ENCODE measurements at places on chromosomes 13 and 19.

- no peak for DNase-seq
Observed at GRCh38 chr13:75371203-75371602, 110.8 kb downstream of the TBC1D4 start.

DNA sequence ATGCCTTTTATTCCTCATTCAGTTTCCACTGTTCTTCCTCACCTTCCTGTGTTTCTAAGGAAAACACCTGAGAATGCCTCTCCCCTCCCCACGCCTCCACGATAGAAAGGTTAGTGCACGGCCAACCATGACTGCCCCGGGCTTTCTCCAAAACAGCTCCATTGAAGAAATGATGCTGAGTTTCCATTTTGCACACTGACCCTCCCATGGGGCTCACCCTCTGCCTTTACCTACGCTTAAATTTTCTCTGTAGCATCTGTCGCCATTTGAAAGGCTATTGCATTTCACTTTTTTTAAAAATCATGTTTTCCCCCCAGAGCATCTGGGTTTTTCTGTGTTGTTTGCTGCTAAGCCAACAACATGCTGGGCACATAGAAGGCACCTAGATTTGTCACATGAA is 48.2 kb downstream of the ABCC4 start:
- no peak for DNase-seq

DNA sequence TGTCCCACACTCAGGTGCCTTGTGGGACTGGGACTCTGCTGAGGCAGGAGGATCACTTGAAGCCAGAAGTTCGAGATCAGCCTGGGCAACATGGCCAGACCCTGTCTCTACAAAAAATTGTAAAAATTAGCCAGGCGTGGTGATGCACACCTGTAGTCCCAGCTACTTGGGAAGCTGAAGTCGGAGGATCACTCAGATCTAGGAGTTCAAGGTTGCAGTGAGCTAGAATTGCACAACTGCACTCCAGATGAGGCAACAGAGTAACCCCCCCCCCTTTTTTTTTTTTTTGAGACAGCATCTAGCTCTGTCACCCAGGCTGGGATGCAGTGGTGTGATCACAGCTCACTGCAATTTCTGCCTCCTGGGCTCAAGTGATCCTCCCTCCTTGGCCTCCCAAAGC is 11.0 kb upstream of the SYDE1 start:
- no peak for DNase-seq

DNA sequence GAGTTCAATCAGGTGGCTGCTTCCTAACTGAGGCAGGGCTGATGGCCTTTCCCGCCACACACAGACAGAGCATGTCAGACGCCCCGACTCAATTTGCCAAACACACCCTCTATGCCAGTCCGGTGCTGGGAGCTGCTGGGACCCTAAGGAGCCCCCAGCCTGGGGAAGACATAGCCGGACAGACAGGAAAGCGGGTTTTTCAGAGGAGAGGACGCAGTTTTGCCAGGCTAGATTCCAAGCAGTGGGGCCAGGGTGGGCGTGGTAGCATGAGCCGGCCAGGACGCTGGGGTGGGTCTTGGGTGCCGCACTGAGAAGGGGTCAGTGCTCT is 19.8 kb downstream of the MAST3 start:
- no peak for DNase-seq

DNA sequence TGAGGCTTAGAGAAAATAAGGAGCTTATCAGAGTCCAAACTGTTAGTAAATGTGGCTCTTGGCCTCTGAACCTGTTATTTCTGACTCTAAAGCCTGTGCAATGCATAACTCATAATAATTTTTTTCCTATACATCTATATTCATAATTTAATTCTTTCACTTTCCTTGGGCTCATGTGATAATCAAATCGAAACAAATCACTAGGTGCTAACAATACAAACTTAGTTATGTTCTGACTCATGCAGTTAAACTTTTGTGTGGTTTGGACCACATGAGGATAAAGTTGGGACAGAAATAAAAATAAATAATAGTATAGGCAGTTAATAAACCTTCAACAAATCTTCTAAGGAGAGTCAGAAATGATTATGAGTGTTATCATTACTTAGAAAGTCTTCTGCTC is 1629.0 kb downstream of the OLFM4 start:
- no peak for DNase-seq

- no peak for DNase-seq
Observed at GRCh38 chr13:34847766-34848165, 94.3 kb upstream of the NBEA start.

GRCh38 chr13:76503766-76504165 is 382.4 kb downstream of the KCTD12 start:
- no peak for DNase-seq

DNA sequence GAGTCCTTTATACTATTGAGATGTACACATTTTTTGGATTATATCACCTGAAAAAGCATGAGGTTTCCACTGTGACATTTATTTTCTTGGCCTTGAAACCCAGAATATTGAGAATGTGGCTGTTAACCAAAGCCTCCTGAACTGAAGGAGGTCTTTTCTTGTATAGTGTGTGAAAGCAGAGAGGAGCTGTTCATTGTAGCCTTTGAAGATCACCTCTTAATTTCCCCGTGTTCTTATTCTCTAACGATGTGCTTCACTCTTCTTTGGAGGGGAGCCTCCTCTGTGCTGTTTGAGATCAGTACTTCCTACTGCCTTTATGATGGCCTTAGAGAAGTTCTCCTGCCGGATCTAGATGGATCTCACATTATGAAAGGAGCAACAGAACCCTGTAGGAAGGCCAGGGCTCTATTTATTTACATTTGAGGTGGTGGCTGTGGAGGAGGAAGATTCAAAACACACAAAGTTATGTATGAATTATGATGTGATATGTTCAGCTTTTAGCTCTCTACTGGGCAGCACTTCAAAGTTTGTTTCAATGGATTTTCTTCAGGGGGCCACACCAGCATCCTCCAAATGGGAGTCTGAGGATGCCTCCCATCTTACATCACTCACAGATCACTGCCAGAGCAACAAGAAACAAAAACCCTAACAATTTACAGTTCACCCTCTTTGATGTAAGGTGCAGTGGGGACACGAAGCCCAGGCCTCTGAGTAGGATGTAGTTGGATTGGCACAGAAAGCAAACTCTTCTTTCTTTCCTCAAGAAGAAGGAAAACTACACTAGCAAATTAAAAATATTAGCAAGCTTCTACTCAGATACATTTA is 322.3 kb downstream of the DLEU7 start:
- DNase-seq = no peak

GRCh38 chr13:73107481-73107880 is 48.7 kb downstream of the KLF5 start:
- DNase-seq = no peak

DNA sequence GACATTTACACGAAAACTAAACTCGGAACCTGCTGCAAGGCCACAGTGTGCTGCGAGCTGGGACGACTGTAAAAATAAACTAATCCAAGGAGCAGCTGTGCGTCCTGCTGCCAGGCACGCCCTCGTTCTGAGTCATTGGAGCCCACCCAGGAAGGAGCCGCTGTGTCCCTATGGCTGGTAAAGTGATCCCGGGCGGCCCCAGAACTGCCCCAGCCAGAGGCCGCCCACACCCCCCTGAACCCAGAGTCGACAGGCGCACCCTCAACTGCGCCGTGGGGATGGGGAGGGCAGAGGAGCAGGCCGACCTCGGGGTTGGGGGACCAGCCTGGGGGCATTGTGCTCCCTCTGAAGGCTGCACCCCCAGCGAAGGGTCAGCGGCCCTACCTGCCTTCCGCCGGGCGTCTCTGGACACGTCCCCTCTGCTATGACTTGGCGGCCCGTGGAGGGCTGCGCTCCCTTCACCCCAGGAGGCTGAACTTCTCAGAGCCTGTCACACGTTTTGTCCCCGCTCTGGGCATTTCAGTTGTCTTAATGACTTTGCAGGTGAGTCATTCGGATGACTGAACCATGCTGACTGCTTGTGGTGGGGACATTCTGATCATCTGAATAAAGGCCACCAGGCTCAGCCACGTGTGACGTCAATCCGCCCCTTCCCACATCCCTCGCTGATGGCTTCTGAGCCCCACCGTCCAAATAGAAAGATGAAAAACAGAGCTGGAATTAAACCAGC is 42.7 kb downstream of the ADPRHL1 start:
- DNase-seq = no peak

DNA sequence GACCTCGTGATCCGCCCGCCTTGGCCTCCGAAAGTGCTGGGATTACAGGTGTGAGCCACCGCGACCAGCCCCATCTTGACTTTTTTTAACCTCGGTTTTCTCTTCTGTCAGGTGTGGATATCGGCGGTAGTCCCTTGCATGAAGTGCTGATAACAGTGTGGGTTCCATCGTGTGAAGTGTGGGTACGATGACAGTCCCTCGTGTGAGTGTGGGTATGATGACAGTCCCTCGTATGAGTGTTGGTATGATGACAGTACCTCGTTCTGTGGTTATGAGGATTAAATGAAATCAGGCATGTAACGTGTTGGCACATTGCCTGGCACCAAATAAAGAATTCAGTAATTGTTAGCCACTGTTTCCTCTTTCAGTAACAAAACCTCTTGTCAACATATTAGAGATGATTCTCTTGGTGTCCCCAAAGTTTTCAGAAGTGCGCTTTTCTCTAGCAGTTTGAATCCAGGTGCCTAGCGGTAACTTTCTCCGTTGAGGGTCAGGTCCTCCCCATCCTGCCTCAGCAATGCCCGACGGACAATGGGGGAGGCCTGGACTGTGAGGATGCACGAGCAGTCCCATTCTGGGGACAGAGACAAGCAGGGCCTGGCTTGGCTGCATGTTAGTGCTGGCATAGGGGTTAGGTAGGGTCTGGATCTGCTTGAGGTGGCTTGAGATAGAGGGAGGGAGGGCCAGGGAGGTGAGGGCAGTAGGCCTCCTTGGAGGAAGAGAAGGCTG is 15.3 kb downstream of the GATAD2A start:
- no peak for DNase-seq

GRCh38 chr13:90763476-90764150 is 583.9 kb upstream of the MIR17HG start:
- no peak for DNase-seq

DNA sequence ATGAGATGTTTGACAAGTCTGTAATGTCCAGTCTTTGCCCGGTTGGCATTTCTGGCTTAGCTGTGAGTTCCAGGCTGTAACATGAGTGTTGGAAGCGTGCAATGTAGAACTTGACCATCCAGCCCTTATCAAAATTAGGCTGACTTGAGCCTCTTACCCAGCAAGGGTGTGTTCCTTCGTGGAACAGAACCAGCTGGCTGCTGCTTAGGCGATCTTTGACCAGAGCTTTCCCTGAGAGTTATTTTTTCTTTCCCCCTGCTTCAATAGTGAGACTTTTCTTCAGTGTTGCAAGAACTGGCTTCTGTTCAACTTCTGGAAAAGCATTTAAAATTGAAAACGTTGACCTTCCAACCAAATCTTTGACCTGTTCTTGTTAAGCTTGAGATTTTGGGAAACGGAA is 6.5 kb downstream of the TNFSF13B start:
- no peak for DNase-seq

GRCh38 chr13:95176611-95177259 is 124.5 kb downstream of the ABCC4 start:
- DNase-seq = no peak

DNA sequence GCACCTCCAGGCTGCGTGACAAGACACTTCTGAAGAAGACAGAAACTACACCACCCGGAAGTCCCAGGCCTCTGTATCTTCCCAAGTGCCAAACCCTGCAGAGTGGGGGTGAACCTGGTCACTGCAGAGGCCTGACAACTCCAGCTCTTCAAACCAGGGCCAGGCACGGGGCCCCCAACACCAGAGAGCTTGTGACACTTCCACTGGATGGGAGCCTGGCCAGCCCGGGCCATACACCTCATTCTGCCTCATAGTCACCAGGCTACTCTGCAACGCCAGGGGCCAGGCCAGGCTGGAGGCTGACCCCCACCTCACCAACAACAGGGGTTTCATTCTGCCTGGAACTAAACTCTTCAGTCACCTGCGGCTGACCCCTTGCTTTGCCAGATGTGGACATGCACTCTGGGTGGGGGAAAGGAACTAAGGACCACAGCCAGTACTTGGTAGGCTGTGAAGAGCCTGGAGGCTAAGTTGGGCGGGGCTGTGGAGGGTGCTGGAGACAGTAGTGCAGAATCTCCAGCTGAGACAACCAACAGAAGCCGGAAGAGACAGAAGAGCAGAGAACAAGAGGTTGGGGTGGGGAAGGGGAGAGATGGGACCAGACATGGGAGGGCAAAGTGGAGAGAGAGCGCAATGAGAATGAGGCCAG is 23.0 kb downstream of the TUBA3C start:
- DNase-seq = no peak

- no peak for DNase-seq
Observed at GRCh38 chr19:17109962-17110598, 34.5 kb downstream of the MYO9B start.

DNA sequence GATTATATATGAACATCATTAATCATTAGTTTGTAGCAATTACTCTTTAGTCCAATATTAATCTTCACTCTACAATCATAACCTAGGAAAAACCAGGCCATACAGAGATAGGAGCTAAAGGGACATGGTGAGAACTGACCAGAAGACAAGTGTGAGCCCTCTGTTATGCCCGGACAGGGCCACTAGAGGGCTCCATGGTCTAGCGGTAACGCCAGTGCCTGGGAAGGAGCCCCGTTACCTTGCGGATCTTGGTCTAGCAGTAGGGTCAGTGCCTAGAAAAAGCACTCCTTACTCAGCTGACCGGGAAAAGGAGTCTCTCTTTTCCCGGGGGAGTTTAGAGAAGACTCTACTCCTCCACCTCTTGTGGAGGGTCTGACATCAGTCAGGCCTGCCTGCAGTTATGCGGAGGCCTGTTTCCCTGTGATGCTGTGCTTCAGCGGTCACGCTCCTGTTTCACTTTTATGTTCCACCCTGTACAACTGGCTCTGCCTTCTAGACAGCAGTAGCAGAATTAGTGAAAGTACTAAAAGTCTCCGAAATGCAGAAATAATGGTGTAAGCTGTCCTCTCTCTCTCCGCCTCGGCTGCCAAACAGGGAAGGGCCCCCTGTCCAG is 13.8 kb downstream of the OR7D4 start:
- peak; percentile 51 for DNase-seq

DNA sequence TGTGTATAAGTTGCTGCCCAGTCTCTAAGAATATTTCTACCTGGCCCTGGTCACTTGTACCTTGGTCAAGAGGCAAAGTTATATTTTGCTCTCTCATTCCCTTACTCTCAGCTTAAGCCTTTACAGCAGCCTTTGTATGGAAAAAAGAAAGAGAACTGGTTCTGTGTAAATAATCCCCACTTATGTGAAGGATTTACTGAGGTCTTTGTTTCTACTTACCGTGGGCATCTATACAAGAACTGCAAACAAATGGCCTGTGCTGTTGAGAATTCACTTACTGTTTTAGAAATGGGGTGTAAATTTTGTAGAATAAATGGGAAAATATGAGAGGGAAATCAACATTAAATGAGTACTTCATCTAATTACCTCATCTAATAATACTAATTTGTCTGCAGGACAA is 267.4 kb downstream of the PCDH20 start:
- no peak for DNase-seq

DNA sequence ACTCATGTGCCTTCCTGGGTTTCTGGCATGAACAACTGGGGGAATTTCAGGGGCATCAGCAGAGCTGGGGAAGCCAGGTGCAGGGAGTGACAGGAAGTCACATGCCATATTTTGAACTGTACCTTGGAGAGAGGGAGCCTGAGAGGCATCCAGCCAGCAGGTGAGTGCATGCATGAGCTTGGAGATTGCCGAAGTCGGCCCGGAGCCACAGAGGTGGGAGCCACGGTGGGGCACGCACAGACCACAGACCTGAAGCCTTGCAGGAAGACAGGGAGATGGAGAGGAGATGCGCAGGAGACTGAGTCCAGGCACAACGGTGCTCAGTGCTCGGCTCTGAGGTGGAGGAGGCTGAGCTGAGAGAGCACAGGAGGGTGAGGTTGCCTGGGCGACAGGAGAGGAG is 55.1 kb downstream of the CDADC1 start:
- no peak for DNase-seq

- peak; percentile 88 for DNase-seq
Observed at GRCh38 chr19:4328243-4328990, 10.2 kb downstream of the STAP2 start.

- no peak for DNase-seq
Observed at GRCh38 chr19:5593343-5594255, 25.8 kb upstream of the TINCR start.

Measured in activated CD4-positive, CD25-positive, alpha-beta regulatory T cell treated with anti-CD3 and anti-CD28 coated beads, Interleukin-2, amount 50 U/mL, for 16 hours (primary cell).